ENCODE measurements at places on chromosomes 7 and 10.

- DNase-seq, result no peak
These were observed 9.6 kb upstream of the ZNF487 start for GRCh38 chr10:43427166-43427825.

- DNase-seq, result peak; percentile 41
These were observed 145.4 kb upstream of the ASAH2 start for GRCh38 chr10:50396491-50397311.

GRCh38 chr10:110754375-110755105 lies 110.4 kb downstream of the RBM20 start:
- DNase-seq, result no peak

DNA sequence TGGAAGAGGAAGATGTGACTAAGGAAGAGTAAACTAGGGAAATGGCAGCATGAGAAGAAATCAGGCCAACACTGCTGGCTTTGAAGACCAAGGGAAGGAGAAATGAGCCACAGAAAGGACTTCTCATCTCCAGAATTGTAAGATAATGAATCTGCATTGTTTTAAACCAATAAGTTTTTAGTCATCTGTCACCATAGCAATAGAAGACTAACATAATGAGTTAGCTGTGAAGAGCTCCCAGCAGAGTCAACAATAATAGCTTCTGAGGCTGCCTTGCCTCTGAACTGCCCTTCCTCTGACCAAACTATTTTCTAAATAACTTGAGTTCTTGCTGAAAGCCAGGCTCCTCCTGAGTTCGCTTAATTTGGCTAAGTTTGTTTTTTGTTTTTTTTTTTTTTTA lies 103.6 kb downstream of the CACNA2D1 start:
- no peak for DNase-seq
